CD4-positive, alpha-beta T cell treated with Interleukin-15 for 4 hours (primary cell): ENCODE measurements at places on chromosomes 12 and 14.

DNA sequence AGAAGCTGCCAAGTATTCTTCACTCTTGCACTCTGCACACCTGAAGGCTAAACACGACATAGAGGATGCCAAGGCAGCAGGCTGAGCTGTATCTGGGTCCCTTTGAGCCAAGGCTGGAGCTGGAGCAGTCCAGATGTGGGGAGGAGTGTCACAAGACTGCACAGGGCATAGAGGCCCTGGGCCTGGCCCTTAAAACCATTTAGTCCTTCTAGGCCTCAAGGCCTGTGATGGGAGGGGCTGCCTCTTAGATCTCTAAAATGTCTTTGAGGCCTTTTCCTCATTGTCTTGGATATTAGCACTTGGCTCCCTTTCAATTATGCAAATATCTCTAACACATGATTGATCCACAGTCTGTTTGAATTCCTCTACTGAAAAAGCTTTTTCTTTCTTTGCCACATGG lies 28.0 kb upstream of the C14orf132 start:
- no peak for DNase-seq

GRCh38 chr12:14849661-14850060 lies 6.3 kb upstream of the ART4 start:
- DNase-seq, result no peak

DNA sequence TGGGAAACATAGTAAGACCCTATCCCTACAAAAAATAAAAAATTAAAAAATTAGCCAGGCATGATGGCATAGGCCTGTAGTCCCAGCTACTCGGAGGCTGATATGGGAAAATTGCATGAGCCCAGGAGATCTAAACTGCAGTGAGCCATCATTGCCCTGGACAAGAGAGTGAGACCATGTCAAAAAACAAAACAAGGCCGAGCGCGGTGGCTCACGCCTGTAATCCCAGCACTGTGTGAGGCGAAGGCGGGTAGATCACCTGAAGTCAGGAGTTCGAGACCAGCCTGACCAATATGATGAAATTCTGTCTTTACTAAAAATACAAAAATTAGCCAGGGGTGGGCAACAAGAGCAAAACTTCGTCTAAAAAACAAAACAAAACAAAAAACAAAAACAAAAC lies 51.6 kb downstream of the FAM186A start:
- no peak for DNase-seq

GRCh38 chr12:68327896-68328295 lies 4.3 kb downstream of the MDM1 start:
- DNase-seq, result no peak

DNA sequence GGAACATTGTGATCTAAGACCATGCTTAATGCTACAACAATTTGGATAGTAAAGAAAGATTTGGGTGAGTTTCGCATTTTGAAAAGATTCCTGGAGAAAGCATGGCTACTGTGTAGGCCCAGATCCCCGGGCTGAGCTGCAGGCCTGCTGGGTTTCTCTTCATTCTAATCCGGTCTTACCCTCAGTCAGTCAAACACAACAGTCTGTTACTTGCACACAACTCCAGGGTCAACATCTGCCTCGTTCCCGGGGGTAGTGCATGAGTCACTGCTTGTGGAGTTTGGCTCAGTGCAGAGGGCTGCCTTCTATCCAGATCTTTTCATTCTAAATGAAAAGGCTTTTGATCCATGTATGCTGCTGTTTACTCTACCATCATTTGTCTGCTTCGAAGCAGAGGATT lies 60.4 kb upstream of the SEL1L start:
- no peak for DNase-seq

GRCh38 chr12:23484238-23484637 lies 465.2 kb downstream of the SOX5 start:
- no peak for DNase-seq

DNA sequence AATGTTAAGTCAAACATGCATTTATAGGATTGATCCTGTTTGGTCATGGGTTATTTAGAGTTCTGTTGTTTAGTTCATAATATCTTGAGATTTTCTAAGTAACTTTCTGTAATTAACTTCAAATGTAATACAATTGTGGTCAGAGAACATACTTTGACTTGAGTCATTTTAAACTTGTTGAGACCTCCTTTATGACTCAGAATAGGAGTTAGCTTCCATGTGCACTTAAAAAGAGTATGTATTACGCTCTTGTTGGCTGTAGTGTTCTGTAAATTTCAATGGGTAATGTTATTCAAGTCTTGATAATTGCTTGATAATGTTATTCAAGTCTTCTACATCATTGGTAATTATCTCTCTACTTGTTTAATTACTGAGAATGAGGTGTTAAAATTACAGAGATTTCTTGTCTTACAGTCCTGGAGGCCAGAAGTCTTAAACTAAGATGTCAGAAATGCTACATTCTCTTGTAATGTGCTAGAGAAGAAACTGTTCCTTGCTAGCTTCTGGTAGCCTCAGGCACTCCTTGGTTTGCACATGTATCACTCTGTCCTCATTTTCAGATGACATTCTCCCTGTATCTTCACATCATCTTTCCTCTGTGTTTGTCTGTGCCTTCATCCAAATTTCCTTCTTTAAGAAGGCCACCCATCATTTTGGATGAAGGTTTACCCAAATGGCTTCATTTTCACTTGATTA lies 197.3 kb downstream of the TMTC3 start:
- no peak for DNase-seq

- no peak for DNase-seq
Measured at GRCh38 chr12:84996759-84997158, 39.3 kb downstream of the TSPAN19 start.

GRCh38 chr14:104551851-104552737 lies 27.5 kb upstream of the C14orf180 start:
- no peak for DNase-seq

DNA sequence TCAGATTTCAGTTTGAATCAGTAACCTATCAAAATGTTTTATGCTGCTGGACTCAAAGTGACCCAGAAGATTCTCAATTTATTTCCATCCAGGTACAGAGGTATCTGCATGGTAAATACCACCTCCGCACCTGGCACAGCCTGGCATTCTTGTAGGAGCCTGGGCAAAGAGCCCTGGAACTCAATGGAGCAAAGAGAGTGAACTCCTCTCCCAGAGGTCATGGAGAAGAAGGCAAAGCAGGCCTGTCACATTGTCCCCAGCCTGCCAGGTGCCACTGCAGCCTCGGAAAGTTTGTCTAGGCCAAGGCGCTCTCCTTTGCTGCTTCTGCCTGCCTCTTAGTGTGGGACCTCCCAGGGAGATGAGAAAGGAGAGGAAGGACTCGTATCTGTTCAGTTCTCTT lies 319.8 kb downstream of the ZFP36L1 start:
- no peak for DNase-seq

- no peak for DNase-seq
Measured at GRCh38 chr14:104030958-104031357, 54.5 kb upstream of the ASPG start.

DNA sequence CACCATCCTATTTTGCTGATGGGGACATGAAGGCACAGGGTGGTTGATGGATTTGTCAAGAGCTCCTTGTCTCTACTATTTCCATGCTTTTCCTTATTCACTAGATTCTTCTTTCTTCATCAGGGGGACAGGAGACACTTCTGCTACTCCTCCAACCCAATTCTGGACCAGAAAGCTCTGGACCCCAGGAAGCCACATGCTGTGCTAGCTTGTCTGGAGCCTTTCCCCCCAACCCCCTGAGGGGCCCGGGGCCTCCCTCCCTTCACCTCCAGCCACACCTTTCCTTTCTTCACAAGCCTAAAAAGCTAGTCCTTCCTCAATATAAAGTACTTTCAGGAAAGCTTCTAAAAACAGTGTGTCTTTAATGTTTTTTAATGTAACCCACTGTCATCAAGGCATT lies 75.1 kb upstream of the CAPRIN2 start:
- DNase-seq, result no peak

- DNase-seq, result peak; percentile 23
Measured at GRCh38 chr12:56601503-56601902, 28.6 kb downstream of the BAZ2A start.

DNA sequence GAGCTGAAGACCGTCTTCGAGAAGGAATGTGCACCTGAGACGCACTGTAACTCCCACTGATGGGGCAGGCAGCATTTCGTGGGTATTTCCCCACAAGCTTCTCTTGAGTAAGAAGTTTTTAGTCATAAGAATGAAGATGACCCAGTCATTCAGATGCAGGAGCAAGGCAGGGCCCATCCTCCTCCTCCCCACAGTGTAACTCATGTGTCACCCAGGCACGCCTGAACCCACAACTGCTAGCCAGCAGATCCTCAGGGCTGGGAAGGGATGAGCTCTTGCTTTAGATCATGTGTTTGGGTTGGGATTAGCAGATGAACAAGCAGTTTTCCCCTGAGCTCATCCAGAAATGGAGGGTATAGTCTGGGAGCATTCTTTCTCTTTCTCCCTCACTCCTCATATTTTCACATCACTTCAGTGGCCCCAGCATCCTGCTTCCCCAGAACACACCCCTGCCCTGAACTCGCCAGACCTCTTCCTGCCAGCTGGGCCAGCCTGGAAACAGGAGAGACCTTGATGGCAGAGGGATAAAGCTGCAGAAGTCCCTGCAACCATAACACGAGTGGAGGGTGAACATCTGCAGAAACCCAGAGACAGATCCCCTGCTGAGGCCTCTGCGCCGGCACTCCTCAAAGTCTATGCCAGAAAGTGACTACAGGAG lies 73.3 kb downstream of the B4GALNT3 start:
- no peak for DNase-seq

GRCh38 chr12:45938566-45938965 lies 51.8 kb downstream of the SCAF11 start:
- DNase-seq, result no peak

DNA sequence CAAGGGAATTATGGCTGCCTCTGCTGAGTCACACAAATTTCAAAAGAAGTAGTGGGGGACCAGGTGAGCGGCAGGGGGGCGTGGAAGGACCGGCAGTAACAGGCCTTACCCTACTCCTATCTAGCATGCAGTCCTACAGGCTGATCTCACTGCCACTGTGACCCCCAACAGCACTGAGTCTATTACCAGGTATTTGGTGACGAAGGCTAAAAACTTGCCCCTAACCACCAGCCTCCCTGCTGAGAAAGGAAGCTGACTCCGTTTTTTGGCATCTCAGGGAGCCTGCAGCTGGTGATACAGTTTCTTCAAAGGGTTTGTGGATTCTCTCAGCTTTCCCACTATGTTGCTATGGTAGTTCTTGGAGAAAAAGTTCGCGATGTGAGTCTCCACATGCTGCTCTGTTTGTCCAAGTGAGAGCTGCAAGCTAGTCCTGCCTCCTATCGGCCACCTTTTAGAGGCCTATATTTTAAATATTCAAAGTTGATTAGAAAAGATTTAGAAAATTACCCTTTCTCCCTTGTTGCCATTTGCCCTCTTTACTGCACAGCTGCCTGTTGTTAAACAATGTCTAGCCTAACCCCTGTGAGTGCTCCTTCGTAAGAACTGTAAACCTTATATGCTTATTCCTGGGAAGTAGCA lies 57.1 kb upstream of the SLCO1B1 start:
- no peak for DNase-seq

- peak; percentile 32 for DNase-seq
Measured at GRCh38 chr12:82650627-82651337, 35.9 kb upstream of the TMTC2 start.

DNA sequence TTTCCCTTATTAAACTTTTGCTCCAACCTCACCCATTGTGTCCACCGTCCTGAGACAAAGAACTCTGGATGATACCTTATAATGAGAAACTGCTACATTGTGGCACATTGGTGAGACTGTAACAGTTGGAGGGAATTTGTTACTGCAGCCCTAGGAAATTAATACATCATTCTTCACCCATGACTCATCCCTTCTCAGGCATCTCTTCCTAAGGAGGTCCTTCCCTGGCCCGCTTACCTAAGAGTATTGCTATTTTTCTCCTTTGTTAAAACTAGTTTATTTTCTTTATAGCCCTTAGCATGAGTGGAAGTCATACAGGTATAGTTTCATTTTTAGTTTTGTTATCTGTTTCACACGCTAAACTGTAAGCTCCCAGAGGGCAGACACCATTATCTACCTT lies 87.1 kb downstream of the TMEM260 start:
- DNase-seq, result no peak

- DNase-seq, result no peak
Measured at GRCh38 chr14:102711946-102712345, 65.3 kb upstream of the TRAF3 start.

DNA sequence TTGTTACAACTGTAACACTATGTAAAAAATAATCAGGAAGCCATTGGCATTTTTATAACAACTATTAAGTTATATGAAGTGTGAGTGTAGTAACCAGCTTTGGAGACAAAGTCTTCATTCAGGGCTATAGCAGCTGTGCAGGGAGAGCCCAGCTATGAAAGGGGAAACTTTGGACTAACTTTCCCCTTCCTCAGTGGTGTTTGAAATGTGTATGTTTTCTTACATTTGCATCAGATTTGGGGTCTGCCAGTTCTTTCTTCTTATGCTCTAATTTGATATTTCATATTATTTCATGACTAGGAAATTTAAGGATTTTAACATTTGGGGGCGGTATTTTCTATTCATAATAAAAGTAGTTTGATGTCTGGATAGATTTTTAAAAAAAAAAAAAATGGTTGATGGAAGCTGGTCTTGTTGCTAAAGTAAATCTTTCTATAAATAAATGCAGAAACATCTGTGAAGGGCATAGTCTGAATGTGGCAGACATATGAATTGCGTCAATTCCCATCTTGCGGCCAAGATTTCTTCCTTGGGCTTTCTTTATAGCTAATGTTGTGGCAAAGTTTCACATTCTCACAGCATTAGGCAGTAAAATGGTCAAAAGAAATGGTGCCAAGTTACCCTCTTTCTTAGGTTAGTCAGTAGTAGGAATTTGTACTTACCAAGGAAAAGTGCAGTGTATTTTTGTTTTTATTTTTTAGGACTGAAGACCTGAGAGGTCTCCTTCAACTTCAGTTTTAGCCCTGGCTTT lies 35.6 kb downstream of the RASSF8 start:
- DNase-seq, result no peak

DNA sequence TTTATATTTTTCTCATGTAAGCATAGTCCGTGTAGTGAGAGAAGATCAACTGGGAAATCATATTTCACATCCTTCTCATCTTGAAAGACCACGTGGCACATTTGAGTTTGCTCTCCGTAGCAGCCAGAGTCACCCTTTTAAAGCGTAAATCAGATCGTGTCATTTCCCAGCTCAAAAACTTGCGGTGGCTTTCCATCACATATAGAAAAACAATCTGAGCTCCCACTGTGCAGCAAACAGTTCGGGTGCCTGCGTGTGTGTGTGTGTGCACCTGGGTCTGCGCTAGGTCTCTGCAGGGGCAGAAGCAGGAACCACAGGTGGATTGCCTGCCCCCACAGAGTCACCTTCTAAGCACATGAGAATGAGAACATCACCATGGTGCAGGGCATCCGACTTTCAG lies 338.2 kb downstream of the TRHDE start:
- DNase-seq, result no peak
